Stimulated activated CD4-positive, alpha-beta T cell treated with anti-CD3 and anti-CD28 coated beads, TNF-alpha, amount 100 ng/mL, for 1 hour (primary cell): ENCODE measurements at places on chromosomes 16 and 17.

- no peak for DNase-seq
Measured at GRCh38 chr16:82298472-82298871, 128.4 kb upstream of the MPHOSPH6 start.

DNA sequence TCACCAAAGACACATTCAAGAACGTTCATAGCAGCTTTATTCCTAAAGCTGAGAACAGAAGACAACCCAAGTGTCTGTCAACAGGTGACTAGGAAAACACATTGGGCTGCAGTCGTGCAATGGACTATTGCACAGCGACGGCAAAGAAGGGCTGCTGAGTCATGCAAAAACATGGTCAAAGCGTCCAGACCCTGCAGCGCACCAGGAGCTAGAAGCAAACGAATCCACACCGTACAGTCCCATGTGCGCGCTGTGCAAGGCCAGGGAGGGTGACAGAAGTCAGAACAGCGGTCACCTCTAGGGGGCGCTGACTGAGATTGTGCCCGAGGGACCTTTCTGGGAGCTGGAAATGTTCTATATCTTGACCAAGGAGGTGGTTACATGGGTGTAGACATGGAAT, 266.4 kb downstream of the MAF start:
- DNase-seq: no peak

DNA sequence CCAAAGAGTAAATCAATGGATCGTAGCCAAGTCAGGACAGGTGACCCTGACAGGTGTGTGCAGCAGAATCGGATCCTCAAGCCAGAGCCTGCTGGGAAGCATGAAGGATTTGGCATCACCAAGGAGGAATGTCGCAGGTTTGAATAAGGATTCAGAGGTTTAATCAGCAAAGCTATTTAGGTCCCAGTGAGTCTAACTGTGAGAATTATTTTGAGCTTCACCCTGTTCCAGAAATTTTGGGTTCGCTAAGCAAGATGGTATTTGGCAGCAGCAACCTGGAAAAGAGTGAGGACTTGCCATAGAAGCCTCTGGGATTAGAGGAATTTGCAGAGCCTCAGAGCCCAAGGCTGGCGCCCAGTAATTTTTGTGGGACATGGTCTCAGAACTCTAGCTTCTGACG, 173.0 kb downstream of the CCDC182 start:
- no peak for DNase-seq

- DNase-seq: no peak
Measured at GRCh38 chr17:55284001-55284884, 19.5 kb downstream of the HLF start.

DNA sequence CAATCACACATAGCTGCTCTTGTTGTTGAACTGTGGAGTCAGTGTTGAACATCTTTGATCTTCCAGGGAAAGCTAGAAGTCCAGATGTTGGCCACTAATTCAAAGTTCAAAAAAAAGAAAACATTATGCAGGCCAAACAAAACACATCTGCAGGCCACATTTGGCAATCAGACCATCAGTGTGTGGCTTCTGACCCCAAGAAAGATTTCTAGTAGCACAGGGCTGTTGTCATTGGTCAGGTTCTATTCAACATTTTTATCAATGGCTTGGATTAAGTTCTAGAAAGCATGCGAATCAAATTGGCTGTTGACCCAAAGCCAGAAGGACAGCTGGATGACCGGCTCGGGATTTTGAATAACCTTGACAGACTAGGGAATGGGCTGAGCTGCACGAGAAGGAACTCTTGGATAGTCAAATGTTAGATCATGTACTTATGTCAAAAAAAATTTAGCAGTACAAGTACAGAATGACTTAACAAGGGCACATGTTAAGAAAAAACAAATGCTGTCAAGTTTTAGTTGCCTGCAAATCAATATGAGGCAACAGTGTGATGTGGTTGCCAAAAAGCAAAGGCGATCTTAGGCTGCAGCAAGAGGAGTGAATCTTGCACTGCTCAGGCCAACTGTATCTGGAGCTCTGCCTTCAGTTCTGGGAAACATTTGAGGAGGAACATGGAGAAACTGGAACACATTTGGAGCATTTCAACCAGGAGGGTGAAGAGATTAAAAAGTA, 187.6 kb downstream of the RGS9 start:
- no peak for DNase-seq

DNA sequence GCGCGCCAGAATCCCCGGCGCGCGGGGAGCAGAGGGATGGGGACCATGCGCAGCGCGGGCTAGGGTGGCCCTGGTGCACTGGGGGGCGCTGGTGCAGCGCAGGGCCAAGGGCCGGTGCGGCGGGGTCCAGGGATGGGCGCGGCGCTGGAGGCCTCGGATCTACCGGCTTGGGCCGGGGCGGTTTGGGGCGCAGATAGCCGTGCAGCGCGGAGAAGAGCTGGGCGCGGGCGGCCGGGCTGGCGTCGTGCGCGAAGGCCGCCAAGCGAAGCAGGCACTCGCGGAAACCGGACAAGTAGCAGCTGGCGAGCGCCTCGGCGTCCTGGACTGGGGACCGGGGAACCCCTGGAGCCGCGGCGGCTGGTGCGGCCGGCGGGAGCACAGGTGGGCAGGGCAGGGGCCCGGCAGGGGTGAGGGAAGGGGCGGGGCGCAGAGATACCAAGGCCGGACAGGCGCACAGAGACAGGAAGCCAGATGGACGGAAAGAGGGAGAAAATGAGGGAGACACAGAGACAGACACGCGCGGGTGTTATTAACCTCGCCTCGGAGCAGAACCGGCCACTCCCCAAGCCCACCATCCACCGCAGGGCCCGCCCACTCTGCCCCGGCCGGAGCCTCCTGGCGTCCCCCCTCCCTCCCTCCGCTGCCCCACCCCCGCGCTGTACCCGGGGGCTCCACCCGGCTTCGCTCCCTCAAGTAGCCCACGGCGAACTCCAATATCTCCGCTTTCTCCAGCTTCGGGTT, 2.1 kb downstream of the HES7 start:
- no peak for DNase-seq

DNA sequence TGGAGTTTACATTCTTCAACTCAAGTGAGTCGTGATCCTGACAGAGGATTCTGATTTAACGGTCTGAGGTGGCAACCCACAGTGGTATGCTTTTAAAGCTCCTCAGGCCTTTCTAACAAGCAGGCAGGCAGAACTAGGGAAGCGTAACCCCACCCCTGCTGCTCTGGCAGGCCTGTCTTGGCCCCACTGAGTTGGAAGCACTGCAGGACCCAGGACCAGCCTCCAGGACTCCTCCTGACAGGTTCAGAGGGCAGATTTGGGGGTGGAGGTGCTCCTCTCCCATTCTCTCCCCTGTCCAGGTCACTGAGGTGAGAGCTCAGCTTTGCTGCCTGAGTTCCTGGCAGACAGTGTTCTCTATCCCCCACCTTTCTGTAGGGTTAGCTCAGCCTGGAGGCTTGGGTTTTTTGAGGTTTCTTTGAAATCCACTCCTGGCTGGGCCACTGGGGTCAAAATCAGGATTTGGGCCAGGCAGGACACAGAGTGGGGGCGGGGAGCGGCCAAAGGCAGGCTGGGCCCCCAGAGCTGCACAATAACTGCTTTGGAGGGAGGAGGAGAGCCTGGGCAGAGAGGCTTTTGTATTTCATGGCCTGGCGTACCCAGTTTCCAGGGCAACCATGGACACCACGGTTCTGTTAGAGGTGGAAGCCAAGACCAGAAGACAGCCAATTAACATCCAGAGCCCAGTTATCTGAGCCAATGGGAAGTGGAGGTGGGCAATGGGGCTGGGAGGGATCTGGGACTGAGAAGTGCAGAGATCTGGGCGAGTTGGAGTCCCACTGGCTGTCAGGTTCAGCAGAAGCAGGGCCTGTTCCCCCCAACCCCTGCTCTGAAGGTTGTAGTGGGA, 9.5 kb downstream of the MRPL27 start:
- DNase-seq: no peak

- DNase-seq: no peak
Measured at GRCh38 chr17:59712862-59713261, 5.4 kb downstream of the VMP1 start.
